ENCODE measurements at places on chromosomes 7 and 10. TPM values are rescaled to one million over a fixed set of nuclear protein-coding genes. Genes with fewer than 3 reads are reported as not detected.

Gene MAGI2
- total RNA-seq: 36.9 TPM

Gene ZC3HAV1L
- 1.7 TPM for total RNA-seq

Gene CTAGE6
- total RNA-seq: 0.36 TPM

Gene GIMAP5
- total RNA-seq: not detected

Gene DLX5
- 33.4 TPM for total RNA-seq

Gene GFRA1
- 38.7 TPM for total RNA-seq

Gene TMEM213
- total RNA-seq: not detected

Gene NRP1
- 51.2 TPM for total RNA-seq

DNA sequence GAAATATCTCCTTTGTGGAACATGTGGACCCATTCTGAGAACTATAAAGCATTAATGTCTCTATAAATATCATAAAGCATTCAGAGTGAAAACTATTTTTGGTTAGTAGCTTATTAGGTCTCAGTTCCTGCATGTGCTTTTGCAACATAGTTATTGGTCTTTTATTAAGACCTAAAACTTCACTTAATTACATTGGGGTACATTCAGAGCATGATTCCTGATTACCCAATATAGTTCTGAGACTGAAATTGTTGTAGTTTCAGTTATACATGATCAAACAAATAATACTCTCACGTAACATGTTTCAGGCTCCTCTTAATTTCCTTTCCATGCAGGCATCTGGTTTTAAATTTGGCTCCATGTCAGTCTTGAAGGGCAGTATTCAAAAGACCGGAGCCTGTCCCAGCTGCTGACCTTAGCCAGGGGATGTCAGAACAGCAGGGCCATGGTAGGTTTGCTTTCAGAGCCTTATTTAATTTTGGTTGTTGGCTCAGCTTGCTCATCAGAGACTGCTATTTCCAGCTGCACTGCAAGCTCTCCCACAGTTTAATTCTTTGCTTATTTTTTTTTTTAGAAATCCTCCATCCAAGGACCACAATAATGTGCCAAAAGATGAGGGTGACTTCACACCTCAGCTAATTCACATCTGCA, 447.8 kb upstream of the FZD8 start:
- no peak for DNase-seq

DNA sequence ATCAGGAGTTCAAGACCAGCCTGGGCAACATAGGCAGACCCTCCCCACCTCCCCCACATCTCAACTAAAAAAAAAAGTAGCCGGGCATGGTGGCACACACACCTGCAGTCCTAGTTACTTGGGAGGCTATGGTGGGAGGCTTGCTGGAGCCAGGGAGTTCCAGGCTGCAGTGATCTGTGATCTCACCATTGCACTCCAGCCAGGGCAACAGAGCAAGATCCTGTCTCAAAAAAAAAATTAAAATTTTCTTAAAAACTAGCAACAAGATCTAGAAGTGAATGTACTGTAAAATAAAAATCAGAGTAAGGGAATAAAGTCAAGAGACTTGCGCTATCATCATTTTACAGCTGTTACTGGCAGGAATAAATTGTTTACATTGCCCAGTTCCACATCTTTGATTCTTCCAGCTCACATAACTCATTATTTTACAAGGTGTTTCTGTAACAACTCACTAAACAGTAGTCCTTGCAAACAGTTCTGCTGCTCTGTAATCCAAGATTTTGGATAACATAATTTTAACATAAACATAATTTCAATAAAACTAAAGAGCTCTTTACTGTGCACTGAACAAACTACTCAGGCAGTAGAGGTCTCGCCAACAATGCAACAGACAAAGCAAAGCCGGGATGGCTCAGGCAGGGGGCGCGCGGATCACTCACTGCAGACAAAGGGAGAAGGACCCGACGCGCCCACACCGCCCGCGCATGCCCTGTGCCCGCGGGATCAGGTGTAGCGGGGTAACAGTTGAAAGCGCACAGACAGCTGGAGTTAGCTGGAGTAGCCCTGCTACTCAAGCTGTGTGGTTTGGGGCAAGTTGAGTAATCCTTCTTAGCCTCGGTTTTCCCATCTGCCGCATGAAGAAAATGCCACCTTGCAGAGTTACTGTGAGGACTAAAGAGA, 73.3 kb upstream of the NFE2L3 start:
- peak; percentile 46 for DNase-seq

DNA sequence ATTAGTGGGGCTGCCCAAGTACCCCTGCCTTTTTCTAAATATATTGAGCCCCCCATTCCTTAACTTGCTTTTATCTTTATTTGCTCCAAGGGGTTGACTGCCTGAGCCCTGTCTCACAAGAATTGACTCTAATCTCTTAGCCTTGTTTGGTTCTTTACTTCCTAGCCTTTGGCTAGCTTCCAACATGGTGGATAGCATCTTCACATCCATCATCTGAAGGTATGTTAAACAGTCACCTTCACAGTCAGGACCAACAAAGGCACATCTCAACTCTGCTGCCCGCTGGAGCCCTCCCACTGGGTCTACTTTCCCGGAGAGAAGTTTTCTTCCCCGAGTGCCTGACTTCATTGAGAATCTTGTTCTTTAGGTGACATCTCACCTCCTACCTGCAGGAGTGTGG, 329.5 kb downstream of the GPR158 start:
- no peak for DNase-seq

- no peak for DNase-seq
These were observed 9.2 kb downstream of the NEBL start for GRCh38 chr10:20887706-20888555.

DNA sequence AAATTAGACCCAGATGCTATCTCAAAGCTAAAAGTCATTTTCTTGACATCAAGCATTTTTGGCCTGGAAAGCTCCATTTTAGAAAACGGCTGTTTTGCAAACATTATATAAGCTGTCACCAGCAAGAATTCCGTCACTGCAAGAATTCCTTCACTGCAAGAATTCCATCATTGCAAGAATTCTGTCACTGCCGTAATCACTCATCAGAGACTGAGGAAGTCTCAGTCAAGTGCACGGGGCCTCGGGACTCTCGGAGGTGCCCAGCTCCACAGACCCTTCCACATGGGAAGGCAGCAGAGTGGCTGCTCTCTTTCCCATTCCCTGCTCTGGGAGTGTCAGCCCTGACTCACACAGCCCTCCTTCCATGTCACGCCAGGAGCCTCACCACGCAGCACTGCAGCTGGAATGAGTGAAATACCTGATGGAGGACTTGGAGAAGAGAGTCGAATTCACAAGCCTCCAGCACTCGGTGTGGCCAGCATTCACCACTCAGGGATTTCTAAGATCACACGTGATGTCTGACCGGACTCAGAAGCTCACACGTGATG, 168.3 kb downstream of the PTPRN2 start:
- no peak for DNase-seq

GRCh38 chr7:6384327-6384726, 63.4 kb downstream of the DAGLB start:
- no peak for DNase-seq

GRCh38 chr7:14179781-14180180, 190.3 kb upstream of the ETV1 start:
- DNase-seq: no peak

DNA sequence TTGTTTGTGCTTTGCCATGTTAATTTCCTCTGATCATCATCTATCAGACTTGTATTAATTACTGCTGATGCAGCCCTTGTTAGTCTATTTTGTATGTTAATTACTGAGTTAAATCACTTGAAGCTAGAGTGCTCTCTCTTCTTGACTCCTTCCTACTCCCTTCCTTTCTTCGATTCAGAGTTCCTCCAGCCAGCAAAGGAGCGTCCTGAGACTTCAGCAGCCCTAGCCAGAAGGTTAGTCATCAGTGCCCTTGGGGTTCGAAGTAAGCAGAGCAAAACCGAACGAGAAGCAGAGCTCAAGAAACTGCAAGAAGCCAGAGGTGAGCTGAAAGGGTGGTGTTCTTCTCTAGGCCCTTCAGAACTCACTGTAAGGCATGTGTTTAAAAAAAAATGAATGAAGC, 32.1 kb downstream of the LOXL4 start:
- DNase-seq: no peak

DNA sequence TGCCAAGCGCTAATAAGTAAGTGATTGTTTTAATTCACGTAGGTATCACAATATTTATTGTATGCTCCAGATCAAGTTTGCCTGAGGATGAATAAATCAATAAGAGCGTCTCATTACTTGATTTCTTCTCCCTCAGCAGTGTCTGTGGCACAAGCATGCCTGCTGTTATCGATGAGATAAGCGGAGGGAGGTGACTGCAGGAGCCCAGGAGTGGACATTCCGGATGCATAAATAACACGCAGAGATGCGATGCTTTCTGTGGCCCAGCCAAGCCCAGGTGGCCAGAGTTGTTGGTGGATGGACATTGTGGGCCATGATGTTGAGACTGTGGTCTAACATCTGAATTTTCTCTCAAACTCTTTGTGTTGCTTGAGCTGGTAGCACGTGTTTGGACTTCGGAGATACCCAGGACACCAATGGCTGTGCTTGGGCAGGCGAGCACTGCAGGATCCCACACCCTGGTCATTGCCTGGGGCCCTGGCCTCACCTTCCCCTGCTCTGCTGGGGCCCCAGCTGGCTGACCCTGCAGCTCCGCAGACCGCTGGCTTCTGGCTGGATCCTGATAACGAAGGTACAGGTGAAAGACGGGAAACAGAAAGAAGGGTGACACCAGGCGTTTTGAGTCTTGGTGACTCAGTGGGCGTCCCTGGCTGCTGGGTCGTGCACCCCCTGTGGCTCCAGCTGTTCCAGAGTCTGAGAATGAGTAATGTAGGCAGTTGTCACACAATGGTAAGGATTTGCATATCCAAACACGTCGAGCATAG, 31.2 kb upstream of the MNX1 start:
- DNase-seq: no peak

DNA sequence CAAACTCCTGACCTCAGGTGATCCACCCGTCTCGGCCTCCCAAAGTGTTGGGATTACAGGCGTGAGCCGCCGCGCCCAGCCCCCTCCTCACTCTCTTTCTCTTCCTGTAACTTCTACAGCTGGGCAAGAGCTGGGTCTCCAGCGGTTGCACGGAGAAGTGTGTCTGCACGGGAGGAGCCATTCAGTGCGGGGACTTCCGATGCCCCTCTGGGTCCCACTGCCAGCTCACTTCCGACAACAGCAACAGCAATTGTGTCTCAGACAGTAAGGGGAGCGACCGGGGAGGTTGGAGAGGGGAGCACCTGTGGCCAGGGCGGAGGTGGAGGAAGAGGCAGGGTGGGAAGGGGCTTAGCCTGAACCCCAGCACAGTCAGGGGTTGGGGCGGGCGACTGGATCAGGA, 41.4 kb downstream of the EPHB4 start:
- no peak for DNase-seq

DNA sequence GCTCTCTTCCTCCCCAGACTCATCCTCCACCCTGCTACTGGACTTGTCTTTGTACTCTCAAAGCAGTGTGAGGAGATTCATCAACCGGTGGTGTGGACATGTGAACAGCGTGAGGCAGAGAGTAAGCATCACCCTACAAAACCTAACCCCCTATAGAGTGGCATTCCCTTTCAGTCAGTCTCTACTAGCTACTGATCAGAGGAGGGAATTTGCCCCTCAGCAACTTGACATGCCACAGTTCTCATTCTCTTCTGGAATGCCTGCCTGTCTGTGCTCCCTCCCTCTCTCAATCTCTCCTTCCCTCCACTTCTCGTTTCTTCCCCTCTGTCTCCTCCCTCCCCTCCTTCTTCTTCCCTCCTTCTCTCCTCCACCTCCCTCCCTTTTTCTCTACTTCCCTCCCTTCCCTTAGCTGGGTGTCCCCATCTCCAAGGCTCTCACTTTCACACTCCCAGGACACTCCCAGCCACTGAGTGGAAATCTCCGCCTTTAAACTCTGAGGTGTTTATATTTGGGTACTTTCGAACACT, 24.6 kb downstream of the H2AZ2 start:
- DNase-seq: no peak

DNA sequence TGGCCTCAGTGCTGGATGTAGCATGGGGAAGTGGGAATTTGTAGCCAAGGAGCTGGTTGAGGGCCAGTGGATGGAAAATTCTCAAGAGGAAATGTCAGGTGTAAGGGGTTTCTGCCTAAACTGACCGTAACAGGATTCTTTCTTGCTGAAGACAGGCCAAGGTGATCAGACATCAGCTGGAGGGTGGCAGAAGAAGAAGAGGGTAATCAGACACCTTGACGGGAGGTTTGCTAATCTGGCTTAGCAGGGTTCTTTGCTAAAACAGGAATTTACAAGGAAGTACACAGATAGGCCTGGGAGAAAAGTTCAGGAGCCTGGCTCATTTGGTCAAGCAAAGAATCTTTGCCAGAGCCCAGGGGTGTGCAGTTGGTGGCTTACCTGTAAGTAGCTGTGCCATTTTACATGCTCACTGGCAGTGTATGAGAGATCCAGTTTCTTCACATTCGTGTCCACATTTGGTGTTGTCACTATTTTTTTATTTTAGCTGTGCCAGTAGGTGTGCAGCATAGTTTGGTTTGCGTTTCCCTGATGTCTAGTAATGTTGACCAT, 73.7 kb downstream of the BMPR1A start:
- DNase-seq: no peak

GRCh38 chr10:77648472-77648871, 10.9 kb upstream of the KCNMA1 start:
- DNase-seq: no peak

- no peak for DNase-seq
These were observed 11.8 kb upstream of the MAP3K8 start for GRCh38 chr10:30422151-30422695.

GRCh38 chr10:119642556-119643111, 8.5 kb upstream of the BAG3 start:
- DNase-seq: no peak

GRCh38 chr10:10798864-10799192, 218.8 kb upstream of the CELF2 start:
- DNase-seq: no peak
